ENCODE measurements at places on chromosomes 5 and 9.

DNA sequence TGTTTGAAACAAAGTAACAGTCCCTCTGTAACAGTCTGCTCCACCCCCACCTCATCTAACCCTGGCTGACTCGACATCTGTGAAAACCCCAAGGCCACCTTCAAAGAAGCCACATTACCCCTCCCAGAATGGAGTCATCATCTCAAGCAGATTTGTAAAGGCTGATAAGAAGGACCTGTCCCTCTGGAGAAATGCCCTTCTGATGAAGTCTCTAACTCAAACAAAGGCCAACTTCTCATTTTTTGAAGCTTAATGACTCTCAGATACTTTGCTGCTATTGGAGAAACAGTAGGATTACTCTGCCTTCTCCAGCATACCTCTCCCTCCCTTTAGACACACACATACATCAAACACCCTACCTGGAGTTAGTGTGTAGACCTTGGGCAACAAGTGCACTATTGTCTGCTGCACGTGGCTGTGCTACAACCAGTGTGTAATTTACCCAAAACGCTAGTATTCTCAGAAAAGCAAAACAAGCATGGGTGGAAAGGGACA is 5.3 kb upstream of the SUSD1 start:
- DNase-seq = no peak

DNA sequence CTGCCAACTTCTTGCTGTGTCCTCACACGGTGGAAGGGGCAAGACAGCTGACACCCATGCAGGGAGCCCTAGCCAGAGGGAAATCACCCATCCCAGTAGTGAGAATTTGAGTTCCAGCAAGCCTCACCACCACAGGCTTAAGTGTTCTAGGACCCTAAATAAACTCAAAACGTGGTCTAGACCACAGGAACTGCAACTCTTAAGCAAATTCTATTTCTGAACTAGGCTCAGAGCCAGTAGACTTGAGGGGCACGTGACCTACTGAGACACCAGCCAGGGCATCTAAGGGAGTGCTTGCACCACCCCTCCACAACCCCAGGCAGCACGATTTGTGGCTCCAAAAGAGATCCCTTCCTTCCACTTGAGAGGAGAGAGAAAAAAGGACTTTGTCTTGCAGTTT is 96.0 kb upstream of the PHF24 start:
- DNase-seq = no peak

- DNase-seq = no peak
Observed at GRCh38 chr9:18109675-18110074, 364.3 kb upstream of the ADAMTSL1 start.

DNA sequence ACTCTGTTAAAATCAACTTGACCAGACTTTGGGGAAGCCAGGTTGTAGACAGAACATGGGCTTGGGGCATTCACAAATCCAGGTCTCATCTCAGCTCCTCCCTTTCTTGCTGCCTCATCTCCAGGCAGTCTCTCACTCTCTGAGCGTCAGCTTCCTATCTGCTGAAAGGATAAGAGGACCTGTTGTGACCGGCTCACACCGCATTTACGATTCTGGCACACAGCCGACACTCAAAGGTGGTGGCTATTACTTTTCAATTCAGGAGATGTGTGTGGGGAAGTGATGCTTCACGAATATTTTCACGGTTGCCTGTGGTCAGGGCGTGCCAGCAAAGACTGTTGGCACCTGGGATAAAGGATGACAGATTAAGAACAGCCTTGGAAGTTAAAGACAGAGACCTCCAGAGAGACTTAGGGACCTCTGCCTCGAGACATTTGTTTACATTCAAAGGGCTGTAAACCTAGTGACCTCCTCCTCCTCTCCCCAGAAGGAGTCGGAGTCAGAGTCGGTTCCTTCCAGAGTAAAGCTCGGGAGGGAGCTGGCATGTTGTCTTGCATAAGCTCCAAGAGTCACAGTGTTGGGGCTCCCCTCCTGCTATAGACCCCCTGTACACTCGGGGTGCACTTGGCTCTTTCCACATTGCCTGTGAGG is 83.2 kb downstream of the AK8 start:
- no peak for DNase-seq

GRCh38 chr9:72586388-72587130 is 65.2 kb downstream of the TMC1 start:
- DNase-seq = peak; percentile 93

DNA sequence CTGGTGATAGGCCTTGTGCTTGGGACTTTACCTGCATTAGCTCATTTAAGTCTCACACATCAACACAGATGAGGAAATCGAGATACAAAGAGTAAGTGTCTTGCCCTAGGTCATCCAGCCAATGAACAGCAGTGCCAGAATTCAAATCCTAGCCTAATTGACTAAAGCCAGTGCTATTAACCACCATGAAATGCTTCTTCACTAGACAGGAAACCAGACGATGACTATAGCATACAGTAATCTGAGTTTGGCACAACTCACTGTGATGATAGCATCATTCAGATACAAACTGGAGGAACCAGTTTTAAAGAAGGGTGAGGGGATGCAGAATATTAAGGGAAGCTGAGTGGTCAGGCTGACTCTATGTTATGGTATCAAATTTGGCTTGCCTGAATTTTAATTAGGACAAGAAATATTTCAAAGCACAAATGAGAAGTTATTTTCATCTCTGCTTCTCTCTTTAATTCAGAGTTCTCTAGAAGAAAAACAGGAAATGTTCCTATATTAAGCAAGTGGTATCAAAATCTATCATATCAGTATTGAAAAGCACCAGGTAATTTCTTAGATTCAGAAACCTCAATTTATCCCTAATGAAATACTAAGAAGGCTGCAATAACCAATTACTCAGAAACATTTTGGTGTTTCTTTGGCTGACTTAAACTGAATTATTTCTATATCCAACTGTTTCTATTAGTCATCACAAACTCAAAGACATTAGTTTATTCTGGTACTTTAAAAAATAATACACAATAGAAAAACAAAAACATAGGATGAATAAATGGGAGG is 147.0 kb upstream of the RASA1 start:
- peak; percentile 67 for DNase-seq

DNA sequence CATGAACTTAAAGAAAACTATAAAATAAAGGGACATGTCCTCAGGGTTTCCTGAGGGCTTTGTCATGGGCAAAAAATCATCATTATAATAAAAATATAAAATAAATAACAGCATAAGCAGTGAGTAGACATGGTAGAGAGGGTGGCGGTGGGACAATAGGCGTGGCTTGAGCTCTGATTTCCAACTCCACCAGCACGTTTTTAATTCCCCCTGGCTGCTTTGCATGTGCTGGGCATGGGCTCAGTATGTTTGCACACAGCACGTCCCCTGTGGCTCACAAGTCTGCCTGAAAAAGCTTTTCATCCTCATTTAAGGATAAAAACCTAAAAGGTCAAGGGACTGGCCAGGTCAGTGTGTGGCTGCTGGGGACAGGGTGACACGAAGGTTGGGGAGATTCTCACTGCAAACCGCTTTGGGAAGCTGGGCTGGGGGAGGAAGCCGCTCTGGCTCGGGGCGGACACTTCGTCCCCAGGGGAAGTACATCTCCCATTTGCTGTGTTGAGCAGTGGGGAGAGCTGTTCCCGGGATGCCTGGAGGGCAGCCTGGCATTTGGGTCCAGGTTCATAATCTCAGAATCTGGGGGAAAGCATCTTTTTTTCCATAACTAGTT is 32.6 kb downstream of the NKX2-5 start:
- no peak for DNase-seq

GRCh38 chr5:104265531-104266140 is 703.0 kb upstream of the NUDT12 start:
- no peak for DNase-seq

DNA sequence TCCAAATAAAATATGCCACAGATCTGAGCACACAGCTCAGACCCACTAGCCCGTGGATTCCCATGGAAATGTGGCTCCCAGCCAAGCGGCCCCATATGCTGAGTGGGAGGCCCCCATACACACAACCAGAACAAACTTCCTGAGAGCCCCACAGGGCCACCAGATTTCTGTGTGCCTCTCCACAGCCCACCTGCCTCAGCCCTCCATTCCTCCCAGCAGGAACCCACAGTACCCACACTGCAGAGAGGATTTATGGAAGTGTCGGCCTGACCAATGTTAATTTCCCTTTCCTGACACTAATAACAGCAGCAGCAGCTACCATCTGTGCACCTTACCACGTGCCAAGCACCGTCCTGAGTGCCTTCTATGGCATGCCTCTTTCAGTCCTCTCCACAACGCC is 99.3 kb upstream of the SPOCK1 start:
- no peak for DNase-seq

- peak; percentile 51 for DNase-seq
Observed at GRCh38 chr9:95504053-95504963, 12.5 kb downstream of the PTCH1 start.

DNA sequence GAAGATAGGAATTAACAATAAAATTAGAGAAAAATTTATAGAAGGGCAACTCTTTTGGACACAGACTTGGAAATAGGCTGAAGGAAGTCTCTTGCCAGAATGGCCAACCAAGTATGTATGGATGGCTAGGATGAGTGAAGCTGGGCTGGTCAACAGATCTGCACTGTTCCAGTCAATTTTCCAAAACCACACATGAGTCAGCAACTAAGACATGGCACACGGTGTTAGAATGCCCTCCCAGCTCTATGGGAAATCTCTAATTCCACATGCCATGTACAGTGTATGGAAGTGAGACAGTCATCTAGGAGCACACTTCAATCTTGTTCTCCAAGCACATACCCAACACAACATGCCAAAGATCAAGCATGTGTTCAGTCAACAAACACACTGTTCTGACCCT is 129.6 kb downstream of the GLIS3 start:
- no peak for DNase-seq

DNA sequence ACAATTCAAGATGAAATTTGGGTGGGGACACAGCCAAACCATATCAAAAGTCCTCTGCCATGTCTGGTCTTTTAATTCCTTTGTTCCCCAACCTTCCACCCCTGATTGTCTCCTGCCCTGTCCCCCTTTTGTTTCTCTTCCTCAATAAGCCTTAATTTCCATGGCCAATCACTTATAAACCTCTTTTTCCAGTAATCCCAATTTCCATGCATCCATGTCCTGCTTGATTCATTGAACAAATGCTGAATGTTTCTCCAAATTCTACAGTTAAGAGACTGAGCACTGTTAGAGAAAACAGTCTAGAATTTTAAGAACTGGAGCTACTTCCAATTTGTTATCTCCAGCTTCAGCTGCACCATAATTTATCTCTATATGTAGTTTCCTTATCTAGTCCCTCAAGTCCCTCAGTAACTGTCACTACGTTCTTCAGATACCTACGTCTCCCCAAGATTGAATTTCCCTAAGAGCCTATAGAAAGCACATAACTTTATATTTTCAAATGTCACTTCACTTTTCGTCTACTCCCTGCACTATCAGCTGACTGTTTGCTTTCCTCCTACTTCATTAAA is 34.2 kb downstream of the TARS1 start:
- no peak for DNase-seq

GRCh38 chr5:72209147-72210115 is 102.2 kb downstream of the MAP1B start:
- DNase-seq = peak; percentile 14

GRCh38 chr9:17776735-17777134 is 197.9 kb downstream of the SH3GL2 start:
- peak; percentile 6 for DNase-seq

DNA sequence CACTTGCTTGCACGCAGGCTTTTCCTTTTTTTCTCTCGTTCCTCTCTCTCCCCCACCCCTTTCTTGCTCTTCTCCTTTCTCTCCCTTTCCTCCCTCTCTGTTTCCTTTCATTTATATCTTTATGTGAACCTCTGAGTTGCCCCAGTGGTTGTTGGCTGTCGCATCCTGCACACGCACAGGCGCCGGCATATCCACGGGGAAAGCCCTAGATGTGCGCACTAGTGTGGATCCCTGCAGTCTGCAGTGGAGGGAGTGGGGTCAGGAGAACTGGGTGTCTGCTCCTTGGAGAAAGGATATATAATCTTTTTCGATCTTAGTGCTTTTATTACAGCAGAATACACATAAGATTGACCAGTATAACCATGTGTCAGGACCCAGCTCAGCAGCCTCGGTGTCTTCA is 223.5 kb downstream of the FANCC start:
- DNase-seq = no peak

Measured in cardiac fibroblast (primary cell).